COLO829 (cell line): ENCODE measurements at places on chromosomes 5 and 9.

- DNase-seq: peak; percentile 58
Measured at GRCh38 chr9:98118640-98119601, at the start of gene TRIM14. TSS of gene TRIM14 (minus strand) at chr9:98119222. CDS start at chr9:98119188, 34 bp downstream.

GRCh38 chr9:35487081-35487480, 2.8 kb upstream of the RUSC2 start:
- DNase-seq: no peak

DNA sequence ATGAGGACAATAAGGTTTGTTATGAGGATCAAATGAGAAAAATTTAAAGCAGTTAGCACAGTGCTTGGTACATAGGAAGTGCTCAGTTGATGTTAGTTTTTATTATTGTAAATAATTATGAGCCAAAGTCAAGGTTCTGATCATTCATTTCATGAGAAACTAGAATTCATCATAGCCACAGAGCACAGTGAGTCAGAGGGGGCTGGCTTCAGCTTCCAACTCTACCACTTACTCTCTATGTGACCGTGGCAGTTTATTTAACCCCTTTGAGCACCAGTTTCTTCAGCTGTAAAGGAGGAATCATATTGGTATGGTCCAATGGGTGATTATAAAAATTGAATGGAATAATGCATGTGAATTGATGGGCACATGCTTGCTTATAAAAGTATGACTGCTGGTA, 39.4 kb downstream of the KLHL3 start:
- DNase-seq: no peak

GRCh38 chr9:114837923-114838322, 32.1 kb upstream of the TNFSF15 start:
- DNase-seq: no peak

DNA sequence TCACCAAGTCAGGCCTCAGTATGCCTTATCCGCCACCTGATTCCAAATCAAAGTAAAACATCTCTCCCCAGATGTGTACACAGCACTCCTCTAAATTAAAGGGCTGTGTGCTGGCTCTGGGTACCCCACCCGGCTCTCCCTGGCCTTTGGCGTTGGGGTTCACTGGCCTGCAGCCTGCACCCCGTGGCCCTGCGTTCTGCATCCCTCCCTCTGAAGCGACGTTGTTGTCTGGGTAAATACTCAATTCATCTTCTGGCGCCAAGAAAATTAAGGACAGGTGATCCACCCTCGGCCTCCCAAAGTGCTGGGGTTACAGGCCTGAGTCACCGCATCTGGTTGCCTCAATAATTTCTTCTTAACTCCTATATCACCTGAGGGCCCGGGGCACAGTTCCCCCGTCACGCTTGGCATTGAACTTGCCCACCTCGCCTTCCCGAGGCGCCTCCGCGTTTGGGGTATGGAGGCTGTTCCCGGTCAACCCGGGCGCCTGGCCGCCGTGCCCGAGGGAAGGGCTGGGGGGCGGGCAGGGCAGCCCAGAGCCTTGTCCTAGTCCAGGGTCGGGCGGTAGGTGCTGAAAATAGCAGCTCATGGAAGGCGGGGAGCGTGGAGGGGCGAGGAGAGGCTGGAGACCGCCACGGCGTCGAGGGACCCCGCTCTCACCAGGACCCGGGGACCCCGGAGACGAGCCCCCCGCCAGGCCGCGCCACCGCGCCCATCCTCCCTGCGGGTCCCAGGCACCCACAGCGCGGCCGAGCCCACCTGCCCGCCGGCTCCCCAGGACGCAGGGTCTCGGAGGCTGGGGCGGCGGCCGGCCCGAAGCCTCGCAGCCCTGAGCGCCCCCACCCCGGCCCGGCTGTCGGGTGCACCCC, 531 bp downstream of the ABO start:
- no peak for DNase-seq

- DNase-seq: peak; percentile 51
Measured at GRCh38 chr5:80255811-80256712, at the start of gene SERINC5. TSS of gene SERINC5 (minus strand) at chr5:80256048. CDS start at chr5:80255922, 126 bp downstream.

GRCh38 chr5:2096887-2097505, 214.3 kb upstream of the IRX4 start:
- no peak for DNase-seq

DNA sequence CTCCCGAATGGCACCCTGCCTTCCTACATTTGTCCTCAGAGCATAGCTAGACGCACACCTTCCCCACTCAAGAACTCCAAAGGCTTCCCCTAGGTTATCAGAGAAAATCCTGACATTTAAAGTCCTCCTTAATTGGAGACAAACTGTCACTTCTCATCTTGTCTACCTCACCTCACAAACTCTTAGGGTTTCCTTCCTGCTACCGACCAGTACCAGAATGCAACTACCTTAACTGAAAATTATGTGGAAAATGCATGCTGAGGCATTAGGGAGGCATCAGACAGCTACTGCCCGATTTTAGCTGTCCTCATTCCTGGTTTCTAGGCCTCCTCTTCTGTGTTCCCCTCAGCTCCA, 17.9 kb upstream of the TNIP1 start:
- no peak for DNase-seq

DNA sequence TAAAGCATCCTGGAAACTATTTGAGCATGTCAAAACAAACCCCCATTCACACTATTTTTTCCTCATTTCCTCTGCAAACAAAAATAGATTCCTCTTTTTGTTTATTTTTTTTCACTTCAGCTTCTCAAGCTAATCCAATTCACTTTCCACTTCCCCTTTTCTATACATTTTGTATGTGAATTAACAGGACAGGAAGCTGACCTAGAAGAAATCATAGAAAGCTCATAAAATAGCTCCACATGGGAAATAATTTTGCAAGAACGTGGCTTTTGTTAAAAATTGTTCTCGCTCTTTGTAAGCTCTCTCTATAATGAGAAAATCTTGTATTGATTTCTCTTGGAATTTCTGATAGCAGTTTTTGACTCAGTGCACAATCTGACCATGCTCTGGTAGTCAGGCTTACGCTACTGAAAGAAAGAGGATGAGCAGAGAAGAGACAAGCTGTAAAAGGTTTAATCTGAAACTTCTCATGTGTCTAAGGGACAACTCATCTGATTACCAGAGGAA, 215.8 kb downstream of the ADAMTS12 start:
- DNase-seq: no peak

GRCh38 chr5:143527808-143528207, 124.3 kb upstream of the NR3C1 start:
- DNase-seq: no peak

- DNase-seq: peak; percentile 57
Measured at GRCh38 chr9:115923903-115924668, 229.5 kb upstream of the PAPPA start.

DNA sequence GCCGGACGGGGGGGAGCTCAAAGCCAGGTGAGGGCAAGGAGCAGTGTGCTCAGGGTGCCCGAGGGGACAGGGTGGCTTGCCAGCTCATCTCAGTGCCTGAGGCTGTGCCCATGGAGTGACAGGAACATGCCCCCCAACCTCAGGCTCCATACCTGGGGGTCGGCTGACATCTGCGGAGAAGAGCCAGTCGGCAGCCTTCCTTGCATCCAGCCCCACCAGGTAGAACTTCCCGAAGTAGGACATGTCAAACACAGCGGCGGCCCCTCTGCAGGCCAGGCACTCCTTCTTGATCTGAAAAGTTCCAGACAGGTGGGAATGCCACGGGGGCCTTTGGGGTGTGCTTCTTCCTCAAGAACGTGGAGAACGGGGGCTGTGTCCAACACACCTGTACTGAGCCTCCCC, 42.1 kb downstream of the SARDH start:
- no peak for DNase-seq

- DNase-seq: no peak
Measured at GRCh38 chr5:14595189-14595588, 13.6 kb downstream of the OTULINL start.
